Panc1 (cell line): ENCODE measurements at places on chromosomes 4 and X.

- no peak for DNase-seq
These were observed 270.3 kb upstream of the CTSO start for GRCh38 chr4:156223985-156224384.

- DNase-seq = no peak
These were observed 389.9 kb upstream of the EMCN start for GRCh38 chr4:100907465-100908454.

DNA sequence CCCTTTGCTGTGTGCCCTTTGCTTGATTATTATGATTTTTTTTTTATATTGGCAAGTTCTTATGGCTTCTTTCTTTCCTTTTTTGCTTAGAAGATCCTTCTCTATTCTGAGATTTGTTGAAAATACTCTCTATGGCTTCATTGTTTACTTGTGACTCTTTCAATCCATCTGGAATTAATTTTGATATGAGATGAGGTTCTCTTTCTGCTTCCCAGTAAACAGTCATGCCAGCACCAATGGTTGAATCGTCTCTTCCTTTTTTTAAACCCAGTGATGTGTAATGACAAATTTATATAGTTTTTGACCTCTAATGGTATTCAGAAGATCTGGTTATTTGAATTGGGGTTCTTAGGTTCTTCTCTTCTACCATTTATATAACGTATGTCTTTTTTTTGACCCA is 121.8 kb downstream of the ARHGAP10 start:
- no peak for DNase-seq

- DNase-seq = no peak
These were observed 53.8 kb downstream of the CXCL1 start for GRCh38 chr4:73922766-73923630.

GRCh38 chrX:46258356-46258755 is 286.9 kb downstream of the ZNF674 start:
- DNase-seq = no peak

- no peak for DNase-seq
These were observed 322.6 kb upstream of the MAOA start for GRCh38 chrX:43333543-43333942.

- DNase-seq = no peak
These were observed 60.8 kb upstream of the ESX1 start for GRCh38 chrX:104315555-104315954.
